ENCODE measurements at places on chromosomes 12 and 14. TPM values are rescaled to one million over a fixed set of nuclear protein-coding genes. Genes with fewer than 3 reads are reported as not detected.
A peak's percentile ranks its signal among the peaks of the same experiment; 100 is the strongest.

DNA sequence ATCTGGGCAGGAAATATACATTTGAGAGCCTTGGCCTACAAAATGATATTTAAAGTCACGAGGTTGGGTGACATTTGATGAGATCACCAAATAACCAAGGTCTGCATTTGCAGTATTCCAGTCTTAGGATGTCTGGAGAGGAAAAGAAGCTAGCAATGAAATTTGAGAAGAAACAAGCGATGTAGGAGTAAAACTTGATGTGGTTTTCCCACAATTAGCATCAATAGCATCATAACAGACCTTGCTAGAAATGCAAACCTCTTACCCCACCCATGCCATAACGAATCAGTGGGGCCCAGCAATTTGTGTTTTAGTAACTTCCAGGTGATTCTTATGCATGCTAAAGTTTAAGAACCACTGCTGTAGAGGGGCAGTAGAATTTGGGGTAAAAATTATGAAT is 219.9 kb downstream of the PPFIA2 start:
- DNase-seq, result no peak

GRCh38 chr14:105486974-105487448 is 325 bp downstream of the CRIP1 start:
- peak; percentile 32 for DNase-seq

Gene RHOJ
- total RNA-seq, result not detected

Gene TRPV4
- total RNA-seq, result 0.20 TPM

Gene IRAK3
- total RNA-seq, result 4.6 TPM

DNA sequence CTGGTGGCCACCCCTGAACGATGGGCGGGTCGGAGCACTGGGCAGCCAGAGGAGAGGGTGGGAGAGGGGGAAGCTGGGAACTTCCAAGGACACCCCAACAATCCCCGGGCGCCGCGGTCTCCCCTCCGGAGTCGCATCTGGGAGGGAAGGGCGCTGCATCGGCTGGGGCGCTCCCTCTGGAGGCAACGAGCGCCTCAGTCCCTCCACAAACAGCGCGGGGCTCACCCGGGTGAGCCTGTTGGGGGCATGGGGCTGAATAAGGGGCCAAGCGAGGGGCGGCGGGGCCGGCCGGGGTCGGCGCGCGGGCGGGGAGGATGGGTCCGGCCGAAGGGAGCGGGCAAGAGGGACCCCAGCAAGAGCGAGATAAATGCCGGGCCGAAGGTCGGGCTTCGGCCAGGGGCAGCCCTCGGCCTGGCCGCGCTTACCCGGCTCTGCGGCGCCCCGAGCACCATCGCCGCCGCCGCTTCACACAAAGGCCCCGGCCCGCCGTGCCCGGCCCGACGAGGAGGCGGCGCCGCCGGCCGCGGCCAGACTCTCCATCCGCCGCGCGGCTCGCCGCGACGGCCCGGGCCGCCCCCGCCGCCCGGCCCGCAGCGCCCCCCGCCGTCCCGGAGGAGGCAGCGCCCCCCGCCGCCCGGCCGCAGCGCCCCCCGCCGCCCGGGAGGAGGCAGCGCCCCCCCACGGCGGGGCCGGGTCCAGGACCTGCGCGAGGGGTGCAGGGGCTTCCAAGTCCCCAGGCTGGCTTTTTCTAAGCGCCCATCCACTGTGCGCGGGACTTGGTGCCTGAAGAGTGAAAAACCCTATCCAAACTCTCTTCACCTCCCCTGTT is at the start of gene ZBTB39:
Gene ZBTB39 (minus strand): TSS at position 567 of the 829 bp plus-strand sequence. CDS start 1,629 bp downstream, outside the sequence.
- DNase-seq, result peak; percentile 69

DNA sequence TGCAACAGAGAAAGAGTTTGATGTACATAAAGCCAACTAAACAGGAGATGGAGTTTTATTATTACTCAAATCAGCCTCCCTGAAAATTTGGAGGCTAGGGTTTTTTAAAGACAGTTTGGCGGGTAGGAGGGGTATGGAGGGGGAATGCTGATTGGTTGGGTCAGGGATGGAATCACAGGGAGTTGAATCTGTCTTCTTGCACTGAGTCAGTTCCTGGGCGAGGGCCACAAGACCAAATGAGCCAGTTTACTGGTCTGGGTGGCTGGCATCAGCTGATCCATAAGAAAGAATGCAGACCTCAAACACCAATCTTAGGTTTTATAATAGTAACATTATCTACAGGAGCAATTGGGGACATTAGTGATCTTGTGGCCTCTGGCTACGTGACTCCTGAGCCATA is 64.9 kb downstream of the RIN3 start:
- peak; percentile 80 for DNase-seq

- DNase-seq, result no peak
These were observed 13.9 kb downstream of the RPS6KA5 start for GRCh38 chr14:91046488-91047072.

Gene KRT6C
- not detected for total RNA-seq

Gene HOXC5
- not detected for total RNA-seq

GRCh38 chr12:64889434-64890216 is 65.2 kb downstream of the TBC1D30 start:
- DNase-seq, result no peak

Gene DACT1
- total RNA-seq, result 2.6 TPM

- DNase-seq, result peak; percentile 84
These were observed 7.7 kb upstream of the SERPINA6 start for GRCh38 chr14:94330857-94331256.

DNA sequence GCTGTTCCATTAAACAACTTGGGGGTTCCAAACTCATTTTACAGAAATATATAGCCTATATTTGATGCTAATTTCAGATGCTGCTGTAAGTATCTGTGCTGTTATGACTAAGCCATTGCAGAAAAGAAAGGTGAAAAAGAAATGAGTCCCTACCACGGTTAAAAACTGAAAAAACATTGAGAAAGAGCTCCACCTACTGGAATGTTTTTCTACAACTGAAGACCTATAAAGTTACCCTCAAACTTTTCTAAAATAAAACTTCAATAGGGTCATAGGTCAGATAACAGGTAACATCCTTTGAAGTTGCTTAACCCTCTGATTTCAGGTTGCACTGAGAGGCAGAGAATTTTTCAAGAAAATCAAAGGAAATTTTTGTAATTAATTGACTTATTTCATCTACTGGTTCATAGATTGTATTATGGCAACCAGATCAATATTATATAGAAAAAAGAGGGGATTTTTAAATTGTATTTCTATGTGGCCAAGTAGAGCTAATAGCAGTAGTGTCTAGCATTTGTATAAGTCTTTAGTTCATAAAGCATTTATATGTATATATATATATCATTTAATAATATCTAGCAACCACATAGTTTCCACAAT is 279.9 kb downstream of the RPS29 start:
- DNase-seq, result no peak

Measured in MG63 (cell line).